ENCODE measurements at places on chromosomes 2 and 18.

DNA sequence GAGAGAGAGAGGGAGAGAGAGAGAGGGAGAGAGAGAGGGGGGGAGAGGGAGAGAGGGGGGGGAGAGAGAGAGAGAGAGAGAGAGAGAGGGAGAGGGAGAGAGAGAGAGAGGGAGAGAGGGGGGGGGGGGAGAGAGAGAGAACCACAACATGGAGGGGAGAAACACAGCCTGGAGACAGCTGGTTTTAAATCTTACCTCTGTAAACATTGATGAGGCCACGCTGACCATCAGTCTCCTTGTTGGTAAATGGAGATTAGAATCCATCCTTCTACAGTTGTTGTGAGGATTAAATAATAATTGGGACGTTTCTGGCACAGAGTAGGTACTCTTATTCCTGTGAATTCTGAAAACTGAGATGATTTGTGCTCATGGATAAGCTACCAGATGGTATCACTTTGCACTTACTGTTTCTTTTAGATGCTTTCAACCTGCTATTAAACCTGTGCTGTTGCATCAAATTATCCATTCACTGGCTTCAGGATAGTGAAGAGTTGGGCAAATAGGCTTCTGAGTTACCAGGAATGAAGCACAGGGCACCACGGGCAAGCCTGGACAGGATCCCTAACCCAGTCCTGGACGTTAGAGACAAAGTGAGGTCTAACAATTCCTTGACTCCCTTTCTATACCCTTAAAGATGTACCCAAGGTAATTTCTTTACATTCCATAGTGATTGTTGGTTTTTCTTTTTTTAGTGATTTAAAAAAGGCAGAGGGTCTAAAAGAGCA, 318.1 kb downstream of the ZNF521 start:
- DNase-seq = no peak

DNA sequence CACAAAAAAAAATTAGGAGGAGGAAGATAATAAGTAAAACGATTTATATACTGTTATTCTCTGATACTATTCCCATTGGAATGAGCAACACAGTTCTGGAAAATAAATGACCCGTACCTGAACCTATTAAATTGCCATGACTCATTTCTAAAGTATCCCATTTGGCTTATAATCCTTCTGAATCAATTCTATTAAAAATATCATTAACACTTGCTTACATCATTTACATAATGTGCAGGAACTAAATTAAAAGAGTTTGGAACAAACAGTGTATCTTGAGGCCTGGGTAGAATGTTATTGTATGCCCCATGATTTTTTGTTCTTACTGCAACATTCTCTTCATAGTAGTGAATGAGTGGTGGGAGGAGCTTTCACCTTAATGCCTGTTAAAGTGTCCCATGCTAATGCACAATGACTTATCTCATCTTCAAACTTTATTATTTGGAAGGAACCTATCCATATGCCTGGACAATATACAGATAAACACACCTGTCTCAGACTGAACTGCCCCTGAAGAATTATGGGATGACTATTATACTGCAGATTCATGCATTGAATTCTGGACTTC, 549.9 kb upstream of the ACVR2A start:
- DNase-seq = peak; percentile 35

GRCh38 chr2:113768770-113769169, 12.3 kb upstream of the SLC35F5 start:
- DNase-seq = no peak

DNA sequence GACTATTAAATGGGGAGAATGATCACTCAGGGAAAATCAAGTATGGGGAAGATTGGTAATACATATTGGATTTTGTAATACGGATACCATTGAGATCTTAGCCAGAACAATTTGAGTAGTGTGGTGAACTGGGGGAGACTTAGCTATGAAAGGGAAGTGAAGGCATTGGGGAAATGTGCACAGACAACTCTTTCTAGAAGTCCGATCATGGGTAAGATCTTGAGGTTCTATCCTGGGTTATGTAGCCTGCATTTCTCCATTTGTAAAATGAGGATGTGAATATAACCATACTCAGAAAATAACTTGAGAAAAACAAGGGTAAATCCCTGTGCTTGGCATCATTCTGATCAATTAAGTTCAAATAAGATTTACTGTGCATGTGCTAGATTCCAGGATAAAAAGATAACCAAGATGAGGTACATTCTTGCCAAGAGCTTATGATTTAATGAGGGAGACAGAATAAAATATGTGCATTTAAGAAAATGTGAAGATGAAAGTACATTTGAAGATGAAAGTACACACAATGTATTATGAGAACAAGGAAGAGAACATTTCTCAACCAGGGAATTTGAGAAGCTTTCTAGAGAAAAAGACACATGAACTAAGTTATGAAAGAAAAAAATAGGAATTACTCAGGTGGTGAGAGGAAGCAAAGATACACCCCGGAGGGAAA, 49.5 kb downstream of the SLC40A1 start:
- no peak for DNase-seq

Data from LoVo (cell line).